ENCODE measurements at places on chromosomes 5 and 9. TPM values are rescaled to one million over a fixed set of nuclear protein-coding genes. Genes with fewer than 3 reads are reported as not detected.

The FYB1 gene
- 10.5 TPM for total RNA-seq

The SPATA9 gene
- 0.55 TPM for total RNA-seq

The C8G gene
- 4.4 TPM for total RNA-seq

The TTC16 gene
- 0.40 TPM for total RNA-seq

The DIRAS2 gene
- not detected for total RNA-seq

The EQTN gene
- not detected for total RNA-seq

The PCDHB11 gene
- not detected for total RNA-seq

The RPS14 gene
- total RNA-seq, result 2,907 TPM

The CTXN3 gene
- total RNA-seq, result not detected

The UBQLN1 gene
- total RNA-seq, result 118 TPM

The NTNG2 gene
- total RNA-seq, result not detected

The ZNF169 gene
- 11.3 TPM for total RNA-seq

The EIF4E1B gene
- total RNA-seq, result not detected
